ENCODE measurements at places on chromosomes 6 and 20.
A peak's percentile ranks its signal among the peaks of the same experiment; 100 is the strongest.

- no peak for DNase-seq
Measured at GRCh38 chr6:80456724-80457438, 350.4 kb downstream of the BCKDHB start.

GRCh38 chr6:1412901-1413300 lies 23.5 kb downstream of the FOXF2 start:
- no peak for DNase-seq

DNA sequence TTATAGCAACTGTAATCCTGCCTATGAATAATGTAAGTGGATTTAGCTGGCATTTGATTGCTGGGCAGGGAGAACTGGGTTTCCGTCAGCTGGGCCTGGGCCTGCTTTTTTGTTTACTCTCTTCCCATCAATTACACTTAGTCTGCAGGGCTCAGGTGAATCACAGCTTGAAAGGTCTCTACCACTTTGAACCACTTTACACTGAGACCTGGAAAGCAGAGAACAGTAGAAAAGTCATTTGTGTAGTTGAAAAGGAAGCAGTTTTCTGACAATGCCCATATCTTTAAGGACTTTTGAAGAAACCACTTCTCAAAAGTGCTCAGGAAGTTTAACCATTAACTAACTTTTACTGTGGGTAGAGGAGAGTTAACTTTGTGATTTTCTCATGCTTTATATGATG lies 315.4 kb upstream of the SASH1 start:
- no peak for DNase-seq

GRCh38 chr6:90251295-90251992 lies 45.2 kb downstream of the BACH2 start:
- no peak for DNase-seq

DNA sequence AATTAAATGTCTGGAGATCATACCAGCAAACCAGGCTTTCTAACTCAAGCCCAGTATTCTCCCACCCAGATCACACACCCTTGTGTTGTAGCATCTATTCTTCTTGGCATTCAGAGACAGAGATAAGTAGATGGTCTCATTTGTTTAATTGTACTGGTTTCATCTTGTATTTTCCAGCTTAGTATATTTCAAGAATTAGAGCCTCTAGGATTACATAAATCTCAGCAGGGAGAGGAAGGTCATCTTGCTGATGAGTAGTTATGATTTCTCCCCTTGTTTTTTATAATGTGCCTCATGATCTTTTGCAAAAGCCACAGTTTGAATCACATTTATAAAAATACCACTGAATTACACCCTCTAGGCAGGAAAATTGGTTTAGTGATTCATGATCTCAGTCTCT lies 106.6 kb upstream of the NRSN1 start:
- no peak for DNase-seq

DNA sequence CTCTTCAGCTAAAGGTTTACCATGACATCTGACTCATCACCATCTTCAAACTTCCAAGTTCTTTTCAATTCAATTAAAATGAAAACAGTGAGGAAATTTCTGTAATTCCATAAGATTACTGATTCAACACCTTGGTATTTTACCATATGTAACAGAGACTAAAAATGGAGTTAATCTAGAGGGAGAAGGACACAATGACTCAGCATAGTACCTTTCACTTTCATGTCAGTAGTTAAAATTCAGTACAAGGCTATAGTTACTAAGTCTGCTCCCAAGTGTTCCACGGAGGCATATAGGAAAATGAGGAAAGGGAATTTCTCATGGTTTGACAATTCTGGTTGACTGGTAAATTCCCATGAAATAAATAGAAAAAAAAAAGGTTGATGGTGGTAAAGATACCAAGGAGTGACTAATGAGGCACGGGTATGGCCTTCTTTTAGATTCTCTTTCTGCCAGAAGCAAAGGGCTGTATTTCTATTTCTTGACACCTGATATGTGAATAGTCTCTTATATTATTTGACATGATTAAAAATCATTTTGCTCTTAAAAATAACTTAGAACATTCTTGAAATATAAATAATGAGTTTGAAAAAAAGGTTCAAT lies 526.7 kb upstream of the ADGRB3 start:
- no peak for DNase-seq

- DNase-seq, result no peak
Measured at GRCh38 chr6:15993716-15994228, 135.1 kb upstream of the MYLIP start.

DNA sequence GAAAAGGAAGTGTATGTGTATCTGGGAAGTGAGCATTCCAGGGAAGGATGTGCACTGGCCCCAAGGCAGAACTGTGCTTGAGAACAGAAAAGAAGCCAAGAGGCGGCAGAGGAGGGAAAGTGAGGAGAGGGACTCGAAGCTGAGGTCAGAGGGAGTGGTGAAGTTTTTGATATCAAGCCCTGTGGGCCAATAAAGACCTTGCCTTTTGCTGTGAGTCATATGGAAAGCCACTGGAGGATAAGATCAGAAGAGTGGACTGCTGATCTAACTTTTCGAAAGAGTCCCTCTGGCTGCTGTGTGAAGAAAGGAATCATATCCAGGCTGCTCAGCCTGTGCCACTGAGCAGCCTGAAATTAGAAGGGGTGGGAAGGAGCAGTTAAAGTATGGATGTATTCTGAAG lies 99.4 kb downstream of the EYA4 start:
- no peak for DNase-seq

DNA sequence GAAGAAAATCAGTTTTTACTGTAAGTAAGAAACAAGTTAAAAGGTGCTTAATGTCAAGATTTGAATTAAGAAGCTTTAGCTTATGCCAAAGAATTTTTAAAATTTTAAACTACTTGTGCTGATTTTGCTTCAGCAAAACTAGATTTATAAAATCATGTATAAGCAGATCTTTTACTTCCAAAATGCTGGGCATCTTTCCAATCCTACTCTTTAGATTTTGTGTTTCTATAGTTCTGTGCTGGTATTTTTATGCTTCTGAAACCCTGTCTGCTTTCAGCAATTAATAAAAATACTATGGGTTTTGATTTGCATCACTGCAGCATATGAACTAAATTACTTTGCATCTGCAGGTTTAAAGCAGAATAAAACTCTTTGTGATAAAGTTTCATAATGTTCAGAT lies 238.6 kb upstream of the RNF217 start:
- DNase-seq, result no peak

DNA sequence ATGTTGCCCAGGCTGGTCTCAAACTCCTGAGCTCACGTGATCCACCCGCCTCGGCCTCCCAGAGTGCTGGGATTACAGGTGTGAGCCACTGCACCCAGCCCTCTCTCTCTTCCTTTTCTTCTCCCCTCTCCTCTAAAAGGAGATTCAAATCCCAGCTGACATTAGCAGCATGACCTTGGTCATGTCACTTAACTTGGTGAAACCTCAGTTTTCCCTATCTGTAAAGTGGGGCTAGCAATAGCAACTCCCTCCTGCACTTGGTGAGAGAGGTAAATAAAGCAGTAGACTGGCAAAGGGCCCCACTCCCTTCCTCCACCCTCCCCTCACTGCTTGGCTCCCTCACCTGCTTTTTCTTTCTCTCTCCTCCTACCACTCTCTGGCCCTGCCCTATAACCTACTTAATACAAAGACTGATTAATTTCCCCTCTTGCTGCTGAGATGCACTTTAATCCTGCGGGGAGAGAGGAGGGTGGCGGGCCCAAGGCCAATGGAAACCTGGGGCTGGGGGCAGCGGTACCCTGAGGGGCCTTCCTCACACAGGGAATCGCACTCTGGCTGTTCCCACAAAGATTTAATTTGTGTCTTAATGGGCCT lies 54.2 kb upstream of the ZFAND3 start:
- DNase-seq, result no peak

DNA sequence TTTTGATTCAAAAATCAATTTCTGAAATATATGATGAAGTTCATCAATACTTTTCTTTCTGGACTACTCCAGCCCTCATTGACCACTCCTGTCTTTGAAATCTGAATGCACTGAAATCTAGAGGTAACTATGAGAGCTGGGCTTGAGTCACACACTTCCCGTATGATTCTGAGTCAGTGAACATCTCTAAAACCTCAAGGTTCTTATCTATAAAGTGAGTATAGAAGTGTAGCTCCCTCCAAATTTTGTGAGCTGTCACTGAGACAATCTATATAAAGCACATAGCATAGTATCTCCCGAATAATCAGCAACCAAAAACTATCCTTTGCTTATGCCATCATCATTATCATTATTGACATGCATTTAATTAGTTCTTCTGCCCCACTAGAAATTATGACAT lies 182.4 kb downstream of the TSHZ2 start:
- DNase-seq, result no peak

DNA sequence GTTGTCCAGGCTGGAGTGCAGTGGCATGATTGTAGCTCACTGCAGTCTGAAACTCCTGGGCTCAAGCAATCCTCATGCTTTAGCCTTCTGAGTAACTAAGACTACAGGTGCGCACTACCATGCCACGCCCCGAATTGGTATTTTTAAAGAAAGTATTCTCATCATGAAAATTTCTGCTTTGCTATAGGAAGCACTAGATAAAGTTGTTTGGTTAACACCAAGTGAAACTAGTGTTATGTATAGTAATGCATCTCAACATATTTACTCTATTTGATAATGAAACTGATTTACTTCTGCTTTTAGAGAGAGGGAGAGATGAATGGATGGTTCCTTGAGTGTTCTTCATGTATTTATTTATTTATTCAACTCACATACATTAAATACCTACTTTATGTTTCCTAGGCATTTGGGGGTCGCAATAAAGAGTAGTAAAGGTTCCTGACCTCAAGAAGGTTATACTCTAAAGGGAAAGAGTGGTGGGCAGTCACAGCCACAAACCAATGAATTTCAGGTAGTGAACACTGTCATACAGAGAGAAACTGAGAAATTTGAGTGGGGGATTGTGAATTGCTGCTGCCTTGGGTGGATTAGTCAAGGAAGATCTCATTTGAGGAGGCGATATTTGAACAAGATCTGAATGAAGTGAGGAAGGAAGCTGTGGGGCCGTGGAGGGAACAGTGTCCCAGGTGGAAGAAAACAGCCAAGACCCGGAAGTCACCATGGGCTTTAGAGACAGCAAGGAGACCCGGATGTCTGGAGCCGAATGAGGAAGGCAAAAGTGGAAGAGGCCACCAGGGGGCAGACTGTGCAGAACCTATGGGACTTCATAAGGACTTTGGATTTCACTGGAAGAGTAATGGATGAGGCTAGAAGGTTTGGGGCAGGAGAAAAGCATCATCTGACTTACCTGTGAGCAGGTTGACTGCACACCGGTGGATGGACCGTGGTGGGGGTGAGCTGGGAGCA lies 185.6 kb downstream of the TSHZ2 start:
- DNase-seq, result peak; percentile 13

- no peak for DNase-seq
Measured at GRCh38 chr6:22904431-22904830, 335.1 kb downstream of the HDGFL1 start.

DNA sequence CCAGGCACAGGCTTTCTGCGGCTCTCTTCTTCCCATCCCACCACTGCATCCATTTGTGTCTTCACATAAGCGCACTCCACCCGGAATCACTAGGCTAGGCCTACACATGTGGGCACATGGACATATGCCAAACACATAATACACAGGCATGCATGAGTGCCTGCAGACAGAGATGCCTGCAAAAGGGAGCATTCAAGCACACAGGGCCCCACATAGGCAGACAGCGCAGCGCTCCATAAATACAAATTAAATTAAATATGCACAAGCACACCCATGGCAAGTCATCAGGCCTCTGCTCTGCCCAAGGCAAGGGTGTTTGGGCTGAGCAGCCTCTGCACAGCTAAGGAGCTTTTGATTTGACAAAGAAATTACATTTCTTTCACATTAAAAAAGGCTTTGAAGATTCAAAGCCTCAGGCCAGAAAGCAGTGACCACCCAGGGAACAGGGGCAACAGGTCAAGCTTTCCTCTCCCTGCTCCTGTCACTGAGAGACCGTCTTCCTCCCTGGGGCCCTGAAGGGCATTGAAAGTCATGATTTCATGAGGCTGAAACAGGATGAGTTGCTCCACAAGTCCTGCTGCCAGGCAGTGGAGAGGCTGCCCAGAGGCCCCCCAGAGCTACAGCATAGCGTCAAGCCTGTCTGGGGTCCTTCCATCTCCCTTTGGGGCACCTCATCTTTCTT lies 134.2 kb upstream of the LRFN2 start:
- DNase-seq, result no peak

GRCh38 chr6:34227761-34228421 lies 8.8 kb upstream of the HMGA1 start:
- DNase-seq, result no peak

GRCh38 chr6:143522039-143522600 lies 10.6 kb upstream of the FUCA2 start:
- DNase-seq, result no peak

- DNase-seq, result no peak
Measured at GRCh38 chr6:46581459-46582177, 71.0 kb downstream of the CYP39A1 start.

- DNase-seq, result no peak
Measured at GRCh38 chr6:143513410-143513809, 1.9 kb upstream of the FUCA2 start.

GRCh38 chr6:31610968-31611367 lies 4.1 kb upstream of the AIF1 start:
- DNase-seq, result no peak

DNA sequence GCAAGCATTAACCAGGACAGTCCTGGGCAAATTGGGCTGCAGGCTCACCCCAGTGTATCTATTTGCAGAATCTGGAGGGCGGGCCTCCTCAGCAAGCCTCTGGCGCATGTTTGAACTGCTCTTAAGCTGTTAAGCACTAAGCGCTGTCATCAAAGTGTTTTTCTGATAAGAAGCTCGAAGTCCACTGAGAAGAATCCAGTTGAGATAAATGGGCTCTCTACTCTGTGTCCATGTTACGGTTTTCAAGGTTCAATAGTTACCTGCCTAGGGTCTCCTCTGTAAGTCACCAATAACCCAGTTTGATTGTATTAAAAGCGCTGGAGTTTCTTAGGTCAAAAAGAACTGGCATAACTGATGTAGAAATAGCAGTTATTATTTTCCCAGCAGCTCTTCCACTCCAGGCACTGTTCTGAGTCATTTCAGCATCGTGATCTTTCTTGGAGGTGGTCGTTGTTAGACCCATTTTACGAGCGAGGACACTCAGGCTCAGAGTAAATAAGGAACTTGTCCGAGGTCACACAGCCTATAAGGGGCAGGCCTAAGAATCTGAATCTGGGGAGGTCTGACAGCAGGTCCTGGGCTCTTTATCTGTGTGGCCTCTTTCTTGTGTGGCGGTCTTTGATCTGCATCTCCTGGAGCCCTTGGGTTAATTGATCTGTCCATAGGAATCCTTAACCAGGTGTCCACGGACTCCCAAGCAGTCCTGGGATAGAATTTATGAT lies 207.4 kb upstream of the ZNF217 start:
- DNase-seq, result no peak
